ENCODE measurements at places on chromosomes 6 and 20.

DNA sequence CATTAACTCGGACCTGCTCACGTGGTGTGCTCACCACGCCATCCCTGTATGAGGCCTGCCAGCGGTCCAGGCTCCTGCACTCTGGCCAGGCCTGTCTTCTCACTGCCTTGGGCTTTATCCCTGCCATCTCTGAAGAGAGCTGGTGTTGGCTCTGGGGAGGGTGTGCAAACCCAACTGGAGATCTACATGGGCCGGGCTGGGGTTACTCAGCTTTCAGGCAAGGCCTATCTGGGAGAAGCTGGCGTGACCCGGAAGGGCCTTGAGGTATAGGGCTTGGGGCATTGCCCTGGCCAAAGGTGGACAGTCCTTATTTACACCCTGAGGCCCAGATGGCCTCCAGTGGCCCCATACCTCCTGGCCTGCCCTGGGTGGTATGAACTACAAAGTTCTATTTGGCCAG is 5.0 kb downstream of the SLC29A1 start:
- ATAC-seq, result no peak

GRCh38 chr6:124560873-124561567 is 401.2 kb upstream of the RNF217 start:
- no peak for ATAC-seq

GRCh38 chr20:3014179-3014578 is 29.2 kb upstream of the GNRH2 start:
- ATAC-seq, result no peak

- ATAC-seq, result no peak
Measured at GRCh38 chr20:22394583-22394982, 189.8 kb downstream of the FOXA2 start.

DNA sequence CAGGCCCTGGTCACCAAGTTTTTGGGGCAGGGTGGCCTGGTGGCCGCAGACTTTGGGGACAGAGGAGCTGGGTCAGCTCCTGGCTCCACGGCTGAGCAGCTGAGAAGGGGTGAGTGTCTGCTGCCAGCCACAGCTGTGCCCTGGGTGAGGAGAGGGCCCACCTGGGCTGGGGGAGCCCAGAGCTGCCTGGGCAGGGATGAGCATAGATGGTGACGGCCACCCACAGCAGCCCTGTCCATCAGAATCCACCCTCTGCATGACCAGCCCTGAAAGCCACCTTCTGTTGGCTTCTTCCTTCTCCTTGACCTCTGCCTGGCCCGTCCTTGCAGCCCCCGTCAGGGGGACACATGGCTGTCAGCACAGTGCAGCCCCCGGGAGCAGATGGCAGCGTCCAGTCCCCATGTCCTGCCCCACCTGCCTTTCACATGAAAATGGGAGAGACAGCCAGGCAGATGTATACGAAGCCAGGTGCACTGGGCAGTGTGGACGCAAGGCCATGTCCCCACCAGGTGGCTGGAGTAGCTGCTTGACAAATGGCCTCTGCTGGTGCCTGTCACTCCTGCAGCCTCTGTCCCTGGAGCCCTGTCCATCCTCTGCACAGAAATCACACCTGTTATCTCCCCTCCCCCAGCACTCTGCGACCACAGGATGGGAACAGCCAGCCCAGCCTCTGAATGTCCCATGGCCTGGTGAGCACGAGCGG is 220.8 kb downstream of the PREX1 start:
- peak; percentile 23 for ATAC-seq

GRCh38 chr6:6599468-6599873 is 11.0 kb downstream of the LY86 start:
- ATAC-seq, result no peak

DNA sequence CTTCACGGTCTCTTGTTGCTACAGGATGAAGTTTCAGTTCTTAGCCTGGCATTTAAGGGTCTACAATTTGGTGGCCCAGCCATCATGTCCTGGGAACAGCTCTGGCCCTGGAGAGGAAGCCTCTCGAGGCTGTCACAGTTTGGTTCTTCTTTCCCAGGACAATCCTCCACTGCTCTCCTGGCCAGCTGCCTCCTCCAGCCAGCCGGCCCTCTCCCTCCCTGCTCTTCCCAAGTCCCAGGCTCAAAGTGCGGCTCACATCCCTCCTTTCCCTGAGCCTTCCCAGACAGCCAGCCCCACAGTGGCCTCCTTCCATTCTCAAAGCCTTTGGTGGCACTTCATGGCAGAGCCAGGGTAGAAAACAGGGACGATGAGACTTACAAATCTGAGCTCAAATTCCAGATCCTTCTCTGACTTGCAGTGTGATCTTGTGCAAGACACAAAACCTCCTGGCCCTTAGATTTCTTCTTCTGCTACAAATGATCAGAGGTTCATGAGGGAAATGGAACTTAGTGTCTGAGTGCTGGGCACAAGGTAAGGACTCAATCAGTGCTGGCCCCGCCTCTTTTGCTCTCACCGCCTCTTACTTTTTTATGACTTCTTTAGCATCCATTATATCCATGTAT is 223.8 kb upstream of the ECI2 start:
- ATAC-seq, result no peak

DNA sequence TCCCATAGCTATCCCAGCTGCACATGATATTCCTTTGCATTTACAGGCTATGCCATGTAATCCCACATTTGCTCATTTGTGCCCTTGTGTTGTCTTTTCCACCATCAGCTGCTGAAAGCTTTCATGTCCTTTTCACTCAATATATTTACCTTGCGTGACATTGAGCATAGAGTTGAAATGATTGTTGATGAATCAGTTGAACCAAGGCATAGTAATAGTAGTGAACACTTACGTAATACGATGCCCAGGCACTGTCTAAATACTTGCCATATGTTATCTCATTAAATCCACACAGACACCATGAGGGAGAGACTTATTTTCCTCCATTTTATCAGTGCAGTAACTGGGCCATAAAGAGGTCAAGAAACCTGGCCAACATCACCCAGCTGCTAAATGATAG is 13.1 kb downstream of the RNF8 start:
- no peak for ATAC-seq

DNA sequence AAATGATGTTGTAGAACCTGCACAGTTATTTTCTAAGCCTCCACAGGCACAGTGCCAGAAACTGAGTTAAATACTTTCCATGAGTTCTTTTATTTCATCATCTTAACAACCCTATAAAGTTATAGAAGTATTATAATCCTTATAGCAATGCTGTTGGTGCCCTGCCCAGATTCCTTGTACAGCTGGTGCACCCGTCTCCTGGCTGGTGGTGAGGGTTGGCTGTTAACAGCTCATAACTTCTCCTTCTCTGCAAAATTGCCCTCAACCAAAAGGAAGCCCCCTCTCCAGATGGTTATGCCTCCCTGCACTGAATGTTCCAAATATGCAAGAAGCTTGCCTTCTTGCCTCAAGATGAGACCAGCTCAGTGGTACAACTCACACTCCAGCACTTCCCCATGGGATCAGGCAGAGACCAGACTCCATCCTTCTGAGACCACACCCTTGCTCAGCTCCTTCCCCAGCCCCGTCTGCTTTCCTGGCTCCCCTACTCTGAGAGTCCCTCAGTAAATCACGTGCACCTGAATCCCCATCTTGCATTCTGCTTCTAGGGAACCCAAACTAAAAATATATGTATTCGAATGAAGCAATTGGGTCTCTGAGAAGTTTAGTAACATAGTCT is 304.4 kb upstream of the PLCB4 start:
- ATAC-seq, result no peak
